ENCODE measurements at places on chromosomes 7 and 10.
A peak's percentile ranks its signal among the peaks of the same experiment; 100 is the strongest.

- no peak for DNase-seq
Observed at GRCh38 chr10:35643151-35644049, 1.3 kb upstream of the FZD8 start.

DNA sequence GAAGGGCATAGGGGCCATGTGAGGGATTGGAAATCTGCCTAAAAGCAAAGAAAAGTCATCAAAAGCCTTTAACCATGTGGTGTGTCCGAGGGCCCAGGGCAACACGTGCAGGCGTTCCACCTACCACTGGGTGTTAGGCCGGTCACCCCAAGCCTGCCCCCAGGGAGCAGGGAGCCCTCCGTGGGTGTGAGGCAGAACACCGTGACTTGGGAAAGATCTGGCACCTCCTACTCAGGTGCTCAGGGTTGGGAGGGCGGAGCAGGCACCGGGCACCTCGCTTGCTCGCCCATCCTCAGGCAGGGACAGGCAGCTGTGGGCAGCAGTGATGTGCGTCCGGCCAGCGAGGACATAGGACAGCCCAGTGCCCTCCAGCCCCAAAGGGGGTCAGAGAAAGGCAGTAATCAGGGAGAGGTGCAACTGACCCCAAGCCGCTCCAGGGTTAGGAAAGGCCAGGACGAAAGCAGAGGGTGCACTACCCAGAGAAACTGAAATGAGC, 80.7 kb upstream of the CHST15 start:
- DNase-seq = no peak

DNA sequence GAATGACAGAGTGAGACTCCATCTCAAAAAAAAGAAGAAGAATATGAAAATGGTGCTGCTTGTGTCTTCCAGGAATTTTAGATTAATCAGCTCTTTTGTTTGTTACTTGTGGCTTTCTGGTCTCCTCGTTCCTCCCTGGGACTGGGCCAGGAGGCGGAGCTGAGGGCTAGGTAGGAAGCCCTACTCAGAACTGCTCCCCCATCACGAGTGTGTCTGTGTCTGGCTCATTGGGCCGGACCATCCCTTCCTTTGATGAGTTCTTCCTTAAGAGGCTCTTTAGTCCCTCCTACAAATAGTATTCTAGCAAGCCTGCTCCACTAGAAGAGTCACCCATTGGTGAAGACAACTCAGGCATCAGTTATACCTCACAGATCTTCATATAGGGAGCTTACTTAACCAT, 56.8 kb upstream of the YAE1 start:
- no peak for DNase-seq

DNA sequence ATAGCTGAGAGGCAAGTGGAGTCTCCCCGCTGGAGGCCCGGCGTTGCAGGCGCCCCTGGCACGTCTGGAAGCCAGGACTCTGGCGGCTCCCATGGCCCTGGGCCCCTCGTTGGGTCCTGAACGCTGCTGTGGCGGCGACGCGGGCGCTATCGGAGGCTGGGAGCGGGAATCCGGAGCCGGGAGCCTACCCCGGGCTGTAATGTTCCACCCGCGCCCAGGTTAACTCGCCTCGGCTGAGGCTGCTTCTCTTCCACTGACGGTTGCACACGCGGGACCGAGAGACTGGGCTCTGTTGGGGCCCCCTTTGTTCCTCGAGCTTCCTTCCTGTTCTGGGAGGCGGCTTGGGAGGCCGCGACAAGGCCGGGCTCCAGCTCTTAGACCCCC, 1.3 kb upstream of the HOXA5 start:
- no peak for DNase-seq

GRCh38 chr10:77606751-77607150, 30.9 kb downstream of the KCNMA1 start:
- DNase-seq = no peak

DNA sequence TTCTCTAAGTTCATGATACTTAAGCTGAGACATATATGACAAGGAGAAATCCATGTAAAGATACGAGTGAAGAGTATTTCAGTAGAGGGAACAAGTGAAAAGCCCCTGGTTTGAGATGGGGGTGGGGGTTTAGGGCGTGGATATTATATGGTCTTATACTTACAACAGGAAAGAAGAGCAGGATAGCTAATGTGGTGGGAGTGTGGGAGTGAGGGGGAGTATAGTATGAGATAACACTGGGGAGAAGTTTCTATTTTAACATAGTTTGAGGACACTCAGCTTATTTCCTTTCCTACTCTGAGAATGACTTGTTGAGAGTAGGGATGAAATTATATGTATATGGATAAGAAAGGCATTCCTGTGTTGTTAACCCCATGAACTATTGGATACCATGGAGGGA, 36.5 kb downstream of the MCU start:
- DNase-seq = no peak

DNA sequence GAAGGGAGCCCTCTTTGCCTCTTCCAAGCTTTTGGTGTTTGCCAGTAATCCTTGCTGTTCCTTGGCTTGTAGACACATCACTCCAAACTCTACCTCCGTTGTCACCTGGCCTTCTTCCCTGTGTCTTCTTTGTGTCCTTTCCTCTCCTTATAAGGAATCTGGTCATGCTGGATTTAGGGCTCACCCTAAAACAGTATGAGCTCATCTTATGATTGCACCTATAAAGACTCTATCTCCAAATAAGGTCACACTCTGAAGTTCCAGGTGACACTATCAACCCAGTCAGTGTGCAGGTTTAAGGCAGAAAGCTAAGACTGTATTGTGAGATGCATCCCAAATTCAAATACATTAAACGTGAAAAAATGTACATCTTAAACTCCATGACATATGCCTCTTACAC, 49.0 kb upstream of the ZRANB1 start:
- no peak for DNase-seq

GRCh38 chr10:97154162-97154561, 31.6 kb downstream of the SLIT1 start:
- DNase-seq = no peak

GRCh38 chr7:8507566-8507965, 74.2 kb downstream of the NXPH1 start:
- no peak for DNase-seq

GRCh38 chr7:24932815-24933214, 47.2 kb downstream of the OSBPL3 start:
- DNase-seq = no peak

GRCh38 chr10:97574374-97575126, 2.0 kb downstream of the ANKRD2 start:
- DNase-seq = peak; percentile 52

DNA sequence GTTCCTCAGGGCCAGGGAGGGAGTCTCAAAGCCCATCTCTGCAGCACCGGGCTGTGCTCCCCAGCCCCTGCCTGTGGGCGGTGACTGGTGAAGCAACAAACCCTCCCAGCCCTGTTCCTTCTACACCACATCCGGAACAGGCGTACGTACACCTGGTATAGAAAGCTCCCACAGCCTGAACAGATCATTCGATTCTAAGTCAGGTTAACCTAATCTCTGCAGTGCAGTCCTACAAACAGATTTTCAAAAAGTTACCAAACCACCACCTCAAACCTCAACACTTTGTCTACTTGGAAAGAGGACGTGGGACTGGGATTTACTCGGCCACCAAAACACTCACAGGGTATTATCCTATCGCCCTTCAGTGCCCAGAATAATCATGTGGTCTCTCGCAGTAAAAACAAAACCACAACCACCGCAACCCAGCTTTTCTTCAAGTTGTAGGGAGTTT, 238.4 kb downstream of the DIP2C start:
- no peak for DNase-seq

DNA sequence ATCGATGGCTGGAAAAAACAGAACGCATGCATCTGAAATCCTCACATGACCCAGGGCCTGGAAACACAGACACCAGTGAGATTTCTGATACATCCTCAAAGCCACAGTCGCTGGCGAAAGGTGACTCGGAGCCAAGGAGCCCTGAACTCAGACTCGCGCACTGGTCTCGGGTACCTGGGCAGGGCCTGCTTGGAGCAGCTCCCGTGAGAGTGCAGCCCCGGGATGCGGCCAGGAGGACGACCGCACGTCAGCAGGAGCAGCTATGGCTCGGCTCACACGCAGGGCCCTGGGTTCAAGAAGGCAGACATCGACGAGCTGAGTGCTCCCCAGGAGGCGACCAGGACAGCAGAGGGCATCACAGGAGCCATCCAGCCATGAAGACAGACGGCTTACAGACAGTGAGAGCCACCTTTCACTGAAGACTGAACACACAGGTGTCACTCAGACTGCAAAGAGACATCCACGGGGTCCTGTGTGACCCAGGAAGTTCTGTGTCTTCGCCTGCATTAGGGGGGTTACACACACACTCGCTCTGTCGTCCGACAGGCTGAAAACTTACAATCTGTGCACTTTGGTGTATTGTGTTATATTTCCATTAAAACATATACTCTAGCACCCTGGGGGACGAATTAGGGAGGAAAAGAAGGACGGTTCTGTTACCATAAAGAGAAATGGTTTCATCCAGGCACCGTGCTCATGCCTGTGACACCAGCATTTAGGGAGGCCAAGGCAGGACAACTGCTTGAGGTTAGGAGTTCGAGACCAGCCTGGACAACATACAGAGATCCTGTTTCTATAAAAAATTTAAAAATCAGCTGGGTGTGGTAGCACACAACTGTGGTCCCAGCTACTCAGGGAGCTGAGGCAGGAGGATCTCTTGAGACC, 227.7 kb downstream of the MAD1L1 start:
- no peak for DNase-seq

DNA sequence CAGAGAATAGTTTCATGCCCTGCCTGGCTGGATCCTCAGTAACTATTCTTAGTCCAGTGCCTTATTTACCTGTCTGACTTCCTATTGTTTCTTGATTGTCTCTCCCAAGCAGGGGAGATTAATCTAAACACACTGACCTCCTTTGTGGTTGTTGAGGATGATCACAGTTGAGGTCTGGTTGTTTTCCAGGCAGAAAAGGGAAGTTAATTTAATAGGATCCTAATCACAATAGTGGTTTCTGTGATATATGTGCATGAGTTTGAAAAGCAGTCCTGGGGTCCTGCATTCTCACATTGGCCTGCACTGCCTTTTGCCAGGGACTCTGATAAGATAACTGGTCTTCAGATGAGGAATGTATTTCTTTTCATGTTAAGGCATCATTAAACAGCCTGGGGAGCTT, 130.1 kb downstream of the SND1 start:
- no peak for DNase-seq

- DNase-seq = no peak
Observed at GRCh38 chr7:85713171-85713570, 526.3 kb upstream of the SEMA3D start.

DNA sequence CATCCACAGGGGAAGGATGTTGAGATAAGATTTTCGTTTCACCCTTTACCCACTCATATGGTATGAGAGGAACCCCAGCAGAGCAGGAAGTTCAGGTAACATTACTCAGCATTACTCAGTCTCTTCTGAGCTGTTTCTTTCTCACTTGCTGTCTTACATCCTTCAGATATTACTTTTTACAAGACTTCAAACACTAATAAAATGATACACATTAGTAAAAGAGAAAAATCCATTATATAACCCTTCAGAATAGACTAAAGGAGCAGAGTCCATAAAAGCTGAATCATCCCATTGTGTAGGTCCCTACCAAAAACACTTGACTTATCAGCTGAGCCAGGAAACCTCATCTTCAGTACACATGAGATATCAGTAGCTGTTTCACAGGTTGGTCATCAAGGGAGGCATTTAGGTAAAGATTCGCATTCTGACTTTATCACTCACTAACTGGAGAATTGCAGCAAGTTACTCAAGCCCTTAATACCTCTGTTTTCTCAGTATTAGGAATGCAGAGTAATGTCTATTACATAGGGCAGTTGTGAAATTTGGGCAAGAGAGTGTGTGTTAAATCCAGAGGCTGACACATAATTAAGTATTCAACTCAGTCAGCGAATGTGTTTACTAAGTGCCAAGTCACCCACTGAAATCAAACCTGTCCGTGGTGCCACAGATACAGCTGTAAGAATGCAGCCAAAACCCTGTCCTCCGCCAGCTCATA, 44.7 kb downstream of the KLF6 start:
- no peak for DNase-seq

DNA sequence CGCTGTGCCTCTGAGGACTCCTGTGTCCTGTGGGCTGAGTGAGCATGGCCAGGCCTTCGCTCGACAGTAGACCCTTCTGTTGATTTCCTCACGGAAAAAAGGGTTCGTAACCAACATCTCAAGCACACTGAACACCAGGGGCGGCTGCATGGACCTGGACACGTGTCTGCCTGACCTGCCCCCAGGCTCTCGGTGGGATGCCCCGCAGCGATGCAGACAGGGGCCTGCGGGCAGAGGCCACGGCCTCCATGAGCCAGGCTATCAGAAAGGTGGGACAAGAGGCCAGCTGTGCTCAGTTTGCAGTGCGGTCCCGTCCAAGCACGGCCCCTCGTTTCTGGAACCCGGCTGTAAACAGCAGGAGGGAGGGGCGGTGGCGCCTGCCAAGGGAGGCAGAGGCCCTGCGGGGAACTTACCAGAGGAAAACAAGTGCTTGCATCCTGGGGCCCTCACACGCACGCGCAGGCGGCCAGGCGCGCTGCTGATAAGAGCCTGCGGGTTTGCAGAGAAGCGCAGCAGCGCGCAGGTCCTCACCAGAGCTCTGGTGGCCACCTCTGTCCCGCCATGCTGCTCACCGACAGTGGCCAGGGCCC, 10.6 kb downstream of the GPR146 start:
- peak; percentile 84 for DNase-seq

DNA sequence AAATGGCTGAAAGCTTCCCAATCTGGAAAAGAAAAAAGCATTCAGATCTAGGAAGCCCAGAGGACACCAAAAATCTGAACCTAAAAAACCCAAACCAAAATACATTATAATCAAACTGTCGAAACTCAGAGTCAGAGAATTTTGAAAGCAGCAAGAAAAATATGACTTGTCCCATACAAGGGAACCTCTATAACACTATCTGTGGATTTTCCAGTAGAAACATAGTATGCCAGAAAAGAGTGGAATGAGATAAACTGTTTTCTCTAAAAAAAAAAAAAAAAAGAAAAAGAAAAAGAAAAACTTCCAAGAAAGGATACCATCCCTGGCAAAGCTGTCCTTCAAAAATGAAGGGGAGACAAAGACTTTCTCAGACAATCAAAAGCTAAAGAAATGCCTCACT, 179.0 kb downstream of the POM121L12 start:
- no peak for DNase-seq

All from NCI-H2107 (cell line).